Right cardiac atrium (tissue), 5 donors: ENCODE measurements at places on chromosomes 5 and 9. TPM values are rescaled to one million over a fixed set of nuclear protein-coding genes. Genes with fewer than 3 reads are reported as not detected.

DNA sequence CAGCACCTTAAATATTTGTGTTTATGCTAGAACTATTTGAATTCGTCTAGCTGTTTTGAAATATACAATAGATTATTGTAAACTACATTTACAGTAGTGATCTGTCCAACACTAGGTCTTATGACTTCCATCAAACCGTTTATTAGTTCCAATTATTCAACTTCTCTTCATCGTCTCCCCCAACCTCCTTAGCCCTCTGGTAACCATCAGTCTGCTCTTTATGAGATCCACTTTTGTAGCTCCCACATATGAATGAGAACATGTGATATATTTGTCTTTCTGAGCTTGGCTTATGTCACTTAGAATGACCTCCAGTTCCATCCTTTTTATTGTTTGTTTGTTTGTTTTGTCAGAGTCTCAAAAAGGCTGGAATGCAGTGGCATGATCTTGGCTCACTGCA lies 11.8 kb downstream of the DMXL1 start:
- DNase-seq: no peak

DNA sequence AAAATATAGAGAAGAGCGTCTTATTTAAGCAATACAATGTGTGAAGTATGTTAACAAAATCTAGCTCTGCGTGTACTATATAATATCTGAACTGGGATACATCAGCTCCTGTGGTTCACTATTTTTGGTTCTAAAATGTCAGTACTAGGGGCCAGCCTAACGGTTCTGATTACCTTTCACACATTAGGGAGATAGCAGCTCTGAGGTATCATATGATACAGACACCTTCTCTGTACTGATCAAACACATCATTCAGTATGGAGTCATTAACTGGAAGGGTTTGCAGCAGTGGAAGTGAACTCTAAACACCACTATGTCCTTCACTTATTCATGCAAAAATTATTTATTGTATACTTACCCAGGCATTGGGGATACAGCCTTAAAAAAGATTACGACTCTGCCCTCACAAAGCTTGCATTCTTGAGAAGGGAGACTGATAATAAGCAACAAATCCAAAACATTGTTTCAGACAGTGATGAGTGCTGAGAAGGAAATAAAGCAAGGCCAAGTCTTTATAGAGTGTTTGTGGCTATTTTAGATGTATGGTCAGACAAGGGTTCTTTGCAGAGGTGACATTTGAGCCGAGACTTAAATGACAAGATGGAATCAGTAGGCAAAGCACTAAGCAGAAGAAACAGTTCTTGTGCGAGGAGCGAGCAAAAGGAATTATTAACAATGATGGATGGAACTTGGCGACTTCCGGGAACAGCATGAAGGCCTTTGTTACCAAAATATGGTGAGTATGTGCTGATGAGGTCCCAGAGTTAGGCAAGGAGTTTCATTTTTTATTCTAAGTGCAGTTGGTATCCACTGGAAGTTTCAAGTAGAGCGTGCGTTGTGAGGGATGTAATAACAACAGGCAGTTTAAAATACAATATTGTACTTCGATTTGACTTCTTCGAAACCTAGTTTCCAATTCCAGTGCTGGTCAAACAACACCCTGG lies 1.8 kb upstream of the LNPEP start:
- no peak for DNase-seq

GRCh38 chr5:759111-759751 lies 25.3 kb downstream of the ZDHHC11B start:
- DNase-seq: peak; percentile 93

DNA sequence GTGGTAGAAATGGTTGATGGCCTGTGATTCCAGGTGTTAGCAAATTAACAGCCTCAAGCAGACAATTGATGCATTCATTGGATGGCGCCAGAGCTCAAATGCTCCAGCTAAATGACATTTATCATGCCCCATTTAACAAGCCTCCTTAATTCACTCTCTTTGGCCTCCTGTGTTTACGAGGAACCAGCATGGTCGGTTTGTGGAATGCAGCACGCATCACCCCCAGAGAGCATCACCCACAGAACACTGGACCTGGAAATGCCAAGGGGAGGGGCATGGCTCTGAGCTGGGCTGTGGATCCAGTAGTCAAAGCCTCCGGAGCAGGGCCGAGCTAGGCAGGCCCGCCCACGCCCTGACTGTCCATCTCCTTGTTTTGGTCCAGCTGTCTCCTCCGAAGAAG lies 434.0 kb downstream of the GADD45G start:
- DNase-seq: no peak

GRCh38 chr5:135130261-135131215 lies 96.5 kb upstream of the PITX1 start:
- DNase-seq: no peak

DNA sequence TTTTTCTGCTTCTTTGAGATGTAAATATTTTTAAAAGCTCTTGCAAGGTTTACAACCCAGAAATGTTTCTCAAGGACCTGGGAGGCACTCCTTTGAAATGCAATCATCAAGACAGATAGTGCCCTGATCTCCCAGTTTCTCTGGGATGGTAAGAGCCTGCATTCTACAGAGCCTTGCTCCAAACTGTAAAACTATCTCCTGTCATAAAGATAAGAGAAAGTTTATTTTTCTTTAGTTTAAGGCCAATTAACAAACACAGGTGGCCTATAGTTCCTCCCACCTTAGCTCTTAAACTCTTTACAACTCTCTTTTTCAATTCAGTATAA lies 1231.1 kb upstream of the NUDT12 start:
- DNase-seq: no peak

DNA sequence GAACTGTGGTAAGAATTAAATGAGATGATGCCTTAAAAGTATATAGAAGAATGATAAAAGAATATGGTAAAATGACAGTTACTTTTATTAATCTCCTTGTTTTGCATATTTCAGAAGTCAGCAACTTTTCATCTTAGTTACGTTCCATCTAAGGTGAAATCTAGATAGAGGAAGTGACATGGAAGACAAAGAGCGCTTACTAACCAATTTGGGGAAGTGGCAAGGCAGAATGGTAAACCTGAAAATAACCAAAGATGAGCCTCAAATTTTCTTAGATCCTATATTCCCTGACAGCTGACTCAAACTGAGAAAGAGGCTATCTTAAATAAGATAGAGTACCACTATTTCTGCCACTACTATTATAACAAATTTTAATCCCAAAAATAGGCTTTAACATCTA lies 52.5 kb downstream of the FGF10 start:
- no peak for DNase-seq

- DNase-seq: no peak
These were observed 1090.4 kb downstream of the PTPRD start for GRCh38 chr9:9522406-9522805.

DNA sequence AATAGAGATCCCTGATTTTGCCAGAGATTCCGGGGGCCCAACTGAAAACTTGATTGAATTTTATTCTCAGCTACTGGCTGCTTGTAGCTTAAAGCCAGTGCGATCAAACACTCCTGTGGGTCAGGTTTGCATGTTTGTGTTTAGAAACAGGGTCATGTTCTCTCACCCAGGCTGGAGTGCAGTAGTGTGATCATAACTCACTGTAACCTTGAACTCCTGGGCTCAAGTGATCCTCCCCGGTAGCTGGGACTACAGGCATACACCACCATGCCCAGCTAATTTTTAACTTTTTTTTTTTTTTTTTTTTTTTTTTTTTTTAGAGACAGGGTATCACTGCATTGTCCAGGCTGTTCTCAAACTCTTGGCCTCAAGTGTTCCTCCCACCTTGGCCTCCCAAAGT lies 66.6 kb downstream of the LRRC70 start:
- DNase-seq: no peak

DNA sequence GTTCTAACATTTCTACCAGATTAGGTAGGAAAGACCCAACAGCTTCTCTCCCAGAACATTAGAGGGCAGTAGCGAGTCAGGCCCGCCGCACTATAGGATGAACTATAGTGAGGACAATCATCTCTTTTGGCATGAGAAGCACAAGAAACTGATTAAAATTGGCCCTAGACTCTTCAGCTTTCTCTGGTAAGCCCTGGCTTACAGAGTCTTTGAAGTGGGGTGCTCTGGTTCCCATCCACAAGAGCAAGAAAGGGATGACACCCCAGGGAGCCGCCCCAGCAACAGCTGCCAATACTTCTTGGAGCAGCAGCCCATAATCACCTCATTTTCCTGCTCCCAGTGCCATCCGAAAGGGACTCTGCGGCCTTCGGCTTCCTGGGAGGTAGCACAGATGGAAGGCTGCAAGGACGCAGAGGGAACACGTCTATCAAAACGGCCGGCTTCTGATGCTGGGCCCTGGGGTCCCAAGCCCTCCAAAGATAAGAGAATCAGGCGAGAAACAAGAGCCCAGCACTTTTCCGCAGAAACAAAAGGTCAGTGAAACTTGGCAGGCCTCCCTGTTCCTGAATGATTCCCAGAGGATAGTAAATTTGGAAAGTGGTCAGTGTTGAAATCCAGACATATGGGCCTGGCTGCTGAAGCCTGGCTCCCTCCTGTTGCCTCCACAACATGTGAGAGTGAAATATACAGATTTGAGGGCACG lies 69.3 kb downstream of the HSD17B3 start:
- DNase-seq: peak; percentile 84

DNA sequence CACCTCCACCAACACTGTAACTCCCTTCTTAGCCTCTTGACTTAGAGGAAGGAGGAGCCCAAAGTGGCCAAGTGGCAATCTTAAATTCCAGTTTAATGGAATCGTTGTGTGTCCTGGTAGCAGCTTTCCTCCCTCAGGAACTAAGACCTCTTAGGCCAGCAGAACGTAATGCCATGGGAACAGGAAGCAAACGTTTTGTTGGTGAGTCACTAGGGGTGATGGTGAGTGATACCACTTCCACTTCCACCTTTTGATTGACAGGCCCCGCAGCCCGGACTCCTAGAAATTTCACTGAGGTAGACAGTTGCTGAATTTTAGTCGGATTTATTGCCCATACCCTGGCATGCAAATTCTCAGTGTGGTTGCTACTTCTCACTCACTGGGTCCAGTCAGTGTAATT lies 94.2 kb upstream of the FBN2 start:
- DNase-seq: no peak

- DNase-seq: no peak
These were observed 50.6 kb downstream of the LHX2 start for GRCh38 chr9:124062172-124062571.

DNA sequence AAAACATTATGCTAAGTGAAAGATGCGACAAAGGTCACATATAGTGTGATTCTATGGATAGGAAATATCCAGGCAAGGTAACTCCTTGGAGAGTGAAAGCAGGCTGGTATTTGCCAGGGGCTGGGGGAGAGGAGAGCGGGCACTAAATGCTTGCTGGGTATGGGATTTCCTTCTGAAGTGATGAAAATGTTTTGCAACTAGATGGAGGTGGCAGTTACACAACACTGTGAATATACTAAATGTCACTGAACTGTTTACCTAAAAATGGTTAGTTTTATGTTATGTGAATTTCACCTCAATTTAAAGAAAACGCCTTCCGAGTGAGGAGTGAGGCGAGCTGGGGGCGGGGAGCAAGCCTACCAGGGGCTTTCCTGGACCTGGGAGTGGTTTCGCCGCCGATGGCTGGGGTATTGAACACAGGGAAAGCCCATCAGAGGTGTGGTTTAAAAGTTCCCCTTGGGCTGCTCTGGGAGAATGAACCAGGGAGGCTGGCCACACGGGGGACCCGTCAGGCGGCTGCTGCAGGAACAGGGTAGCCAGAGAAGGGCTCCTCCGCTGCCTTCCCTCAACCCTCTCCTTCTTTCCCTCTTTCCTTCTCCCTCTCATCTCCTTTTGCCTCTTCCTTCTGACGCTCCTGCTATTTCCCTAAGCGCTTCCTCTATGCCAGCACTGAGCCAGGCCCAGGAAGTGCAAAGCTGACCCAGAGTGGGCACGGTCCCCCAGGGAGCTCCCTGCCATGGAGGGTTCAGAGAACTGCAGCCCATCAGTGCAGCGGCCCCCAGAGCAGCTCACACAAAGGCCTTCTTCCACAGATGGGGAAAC lies 4.9 kb downstream of the AKNA start:
- no peak for DNase-seq

- DNase-seq: no peak
These were observed 662.0 kb downstream of the PTPRD start for GRCh38 chr9:9950813-9951212.

DNA sequence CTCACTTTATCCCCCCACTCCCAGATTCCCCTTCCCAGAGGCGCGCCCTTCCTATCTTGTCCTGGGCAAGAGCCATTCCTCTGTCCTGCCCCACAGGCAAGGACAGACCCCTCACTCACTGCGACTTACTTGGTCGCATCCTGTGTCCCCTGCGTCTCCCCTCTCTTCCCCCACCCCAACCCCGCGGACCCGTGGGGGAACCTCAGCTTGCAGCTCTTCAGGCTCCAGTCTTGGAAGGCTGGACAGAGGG lies 542 bp downstream of the GGTA1 start:
- no peak for DNase-seq

GRCh38 chr9:134365791-134366222 lies 39.6 kb downstream of the RXRA start:
- DNase-seq: peak; percentile 88

DNA sequence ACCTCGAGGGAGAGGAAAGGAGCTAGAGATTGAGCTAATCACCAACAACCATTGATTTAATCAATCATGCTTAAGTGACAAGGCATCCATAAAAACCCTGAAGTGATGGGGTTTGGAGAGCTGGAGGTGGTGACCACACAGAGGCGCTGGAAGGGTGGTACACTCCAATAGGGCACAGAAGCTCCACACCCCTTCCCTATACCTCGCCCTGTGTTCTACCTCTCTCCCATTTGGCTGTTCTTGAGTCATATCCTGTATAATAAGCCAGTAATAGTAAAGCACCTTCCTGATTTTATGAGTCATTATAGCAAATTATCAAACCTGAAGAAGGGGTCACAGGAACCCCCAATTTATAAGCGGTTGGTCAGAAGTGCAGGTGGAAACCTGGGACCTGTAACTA lies 18.3 kb downstream of the ACTL7B start:
- no peak for DNase-seq

GRCh38 chr5:85441156-85441555 lies 1056.5 kb upstream of the EDIL3 start:
- DNase-seq: no peak

PCDHGA5 gene
- 4.1 TPM for total RNA-seq

OR13C8 gene
- total RNA-seq: not detected

QSOX2 gene
- 9.0 TPM for total RNA-seq

SLC1A1 gene
- 1.5 TPM for total RNA-seq

FLT4 gene
- 3.3 TPM for total RNA-seq

FAXDC2 gene
- 30.8 TPM for total RNA-seq

RGMB gene
- 17.7 TPM for total RNA-seq

OR1J4 gene
- total RNA-seq: not detected

RETREG1 gene
- 148 TPM for total RNA-seq

KIF3A gene
- total RNA-seq: 7.4 TPM

PHPT1 gene
- 176 TPM for total RNA-seq

SEPTIN8 gene
- 25.8 TPM for total RNA-seq
